ENCODE measurements at places on chromosomes 3 and 15.

GRCh38 chr15:60195611-60196010 is 191.5 kb downstream of the FOXB1 start:
- no peak for DNase-seq

DNA sequence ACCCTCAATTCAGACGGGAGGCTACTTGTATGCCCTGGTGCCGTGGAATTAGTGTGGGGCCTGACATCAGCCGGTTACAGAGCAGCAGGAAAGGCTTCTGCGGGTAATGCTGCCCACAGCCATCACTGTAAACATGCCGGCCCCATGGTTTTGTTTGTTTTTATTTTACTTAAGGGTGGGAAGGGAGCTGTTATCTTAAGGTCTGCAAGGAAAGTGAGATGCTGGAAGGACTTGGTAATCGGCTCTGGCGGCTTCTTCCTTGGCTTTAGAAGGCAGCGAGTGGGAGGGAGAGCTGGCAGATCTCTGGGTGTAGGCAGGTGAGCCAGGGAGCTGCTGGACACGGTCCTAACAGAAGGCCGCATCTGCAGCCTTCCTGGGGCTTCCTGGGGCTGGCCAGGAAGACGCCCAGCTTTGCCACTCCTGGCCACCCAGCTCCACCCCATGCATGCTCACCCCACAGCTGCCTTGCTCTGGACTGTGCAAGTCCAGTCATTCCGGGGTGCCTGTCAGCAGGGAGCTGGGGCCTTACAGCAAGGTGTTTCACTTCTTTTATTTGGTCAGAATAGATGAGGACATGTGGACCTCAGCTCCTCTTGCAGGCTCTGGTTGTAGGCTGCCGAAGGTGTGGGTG is 54.1 kb upstream of the FURIN start:
- no peak for DNase-seq

DNA sequence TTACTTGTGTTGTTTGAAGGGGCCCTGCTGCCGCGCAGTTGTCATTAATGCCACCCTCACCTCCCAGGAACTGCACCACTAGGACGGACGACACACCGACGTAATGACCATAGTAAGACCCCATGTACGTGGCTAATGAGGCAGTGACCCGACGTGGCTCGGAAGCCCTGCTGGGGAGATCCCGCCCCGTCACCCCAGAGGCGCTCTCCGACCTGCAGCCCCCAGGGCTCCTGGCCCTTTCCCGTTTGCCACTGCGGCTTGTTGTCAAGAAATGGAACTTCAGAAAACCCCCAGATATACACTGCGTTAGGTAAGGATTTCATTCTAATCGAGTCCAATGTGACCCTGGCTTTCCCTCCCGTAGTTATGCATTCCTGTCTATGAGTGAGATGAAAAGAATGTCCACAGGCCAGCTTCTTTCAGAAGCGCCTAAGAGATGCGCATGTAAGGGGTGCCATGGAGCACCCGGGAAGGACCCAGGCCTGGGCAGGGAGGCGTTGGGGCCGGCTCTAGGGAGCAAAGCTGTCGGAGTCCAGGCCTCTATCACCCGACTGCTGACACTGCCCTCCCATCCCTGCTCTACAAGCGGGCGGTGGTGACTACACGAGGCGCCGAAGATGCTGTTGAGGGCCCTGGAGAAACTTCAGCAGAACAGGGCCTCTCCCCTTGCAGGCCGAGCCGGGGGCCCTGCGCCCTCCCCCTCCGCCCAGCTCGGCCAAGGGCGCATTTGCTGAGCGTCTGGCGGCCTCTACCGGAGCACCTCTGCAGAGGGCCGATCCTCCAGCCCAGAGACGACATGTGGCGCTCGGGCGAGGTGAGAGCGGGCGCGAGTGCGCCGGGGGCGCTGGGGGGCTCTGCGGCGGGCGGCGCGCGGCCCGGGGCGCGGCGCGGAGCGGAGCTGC is at the start of gene GABRA5:
Gene GABRA5 (plus strand): TSS at position 765 of the 902 bp plus-strand sequence. CDS start 2,187 bp downstream, outside the sequence.
- DNase-seq, result no peak

GRCh38 chr15:70170096-70170699 is 72.5 kb upstream of the TLE3 start:
- no peak for DNase-seq

DNA sequence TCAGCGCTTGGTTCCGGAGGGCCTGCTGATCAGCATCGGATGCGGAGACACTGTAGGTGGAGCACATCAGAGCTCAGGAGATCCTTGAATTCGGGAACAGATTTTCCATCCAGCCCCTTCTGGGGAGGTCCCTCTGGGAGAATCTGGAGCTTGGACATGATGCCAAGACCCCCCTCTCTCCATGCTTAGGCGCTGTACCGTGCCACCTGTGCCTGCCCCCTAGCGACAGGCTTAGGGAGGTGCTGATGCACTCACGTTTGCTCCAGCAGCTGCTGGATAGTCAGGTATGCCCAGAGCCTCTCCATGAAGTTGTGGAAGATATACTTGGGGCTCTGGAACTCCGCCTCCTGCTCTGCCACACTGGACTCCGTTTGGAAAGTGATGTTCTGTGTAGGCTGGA is 9.7 kb downstream of the ITIH4 start:
- no peak for DNase-seq

GRCh38 chr3:141816958-141817357 is 53.8 kb downstream of the GRK7 start:
- no peak for DNase-seq

GRCh38 chr3:102896851-102897621 is 462.2 kb downstream of the ZPLD1 start:
- no peak for DNase-seq

DNA sequence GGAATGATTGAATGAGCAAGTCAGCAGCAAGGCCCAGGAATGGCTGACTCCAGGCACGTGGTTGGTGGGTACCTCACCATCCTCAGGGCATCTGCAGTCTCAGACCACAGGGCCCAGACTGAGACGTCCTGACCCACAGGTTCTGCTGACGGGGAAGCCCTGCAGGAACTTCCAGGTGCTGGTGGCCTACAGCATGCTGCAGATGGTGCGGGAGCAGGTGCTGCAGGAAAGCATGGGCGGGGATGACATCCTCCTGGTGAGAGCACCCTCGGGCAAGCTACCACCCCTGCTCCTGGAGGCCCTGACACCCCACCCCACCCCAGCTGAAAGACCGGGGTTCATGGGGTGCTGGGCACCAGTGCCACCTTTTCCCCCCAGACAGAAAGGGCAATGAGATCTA is 14.1 kb downstream of the TBC1D21 start:
- no peak for DNase-seq

DNA sequence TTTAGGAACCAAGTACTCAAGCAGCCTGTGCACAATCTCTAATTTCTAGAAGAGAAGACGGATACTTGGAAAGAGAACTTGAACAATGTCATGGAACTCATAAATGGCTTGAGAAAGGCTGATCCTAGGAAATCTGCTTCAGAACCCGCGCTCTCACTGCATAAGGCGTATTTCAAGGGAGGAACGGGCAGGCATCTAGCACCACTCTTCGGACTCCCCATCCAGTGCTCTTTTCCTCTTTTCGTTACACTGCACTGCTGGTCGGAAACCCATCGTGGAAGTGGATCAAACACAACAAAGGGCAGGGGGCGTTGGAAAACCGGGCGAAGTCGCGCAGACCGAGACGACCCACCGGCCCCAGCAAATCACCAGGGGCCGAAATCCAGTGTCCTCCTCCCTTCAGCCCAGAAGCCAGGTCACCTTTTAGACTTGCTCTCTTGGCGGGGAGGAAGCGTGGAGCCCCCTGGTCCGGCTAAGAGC is 539 bp upstream of the TLNRD1 start:
- DNase-seq, result no peak

GRCh38 chr3:67561667-67562394 is 92.6 kb downstream of the SUCLG2 start:
- DNase-seq, result no peak

GRCh38 chr3:138347960-138348753 is at the start of gene MRAS:
TSS of gene MRAS (plus strand) at chr3:138348579. CDS start at chr3:138372884, 24,305 bp downstream.
- DNase-seq, result no peak

GRCh38 chr3:178352326-178353005 is 183.8 kb upstream of the KCNMB2 start:
- DNase-seq, result no peak

GRCh38 chr3:52671676-52672075 is 14.0 kb downstream of the PBRM1 start:
- no peak for DNase-seq

DNA sequence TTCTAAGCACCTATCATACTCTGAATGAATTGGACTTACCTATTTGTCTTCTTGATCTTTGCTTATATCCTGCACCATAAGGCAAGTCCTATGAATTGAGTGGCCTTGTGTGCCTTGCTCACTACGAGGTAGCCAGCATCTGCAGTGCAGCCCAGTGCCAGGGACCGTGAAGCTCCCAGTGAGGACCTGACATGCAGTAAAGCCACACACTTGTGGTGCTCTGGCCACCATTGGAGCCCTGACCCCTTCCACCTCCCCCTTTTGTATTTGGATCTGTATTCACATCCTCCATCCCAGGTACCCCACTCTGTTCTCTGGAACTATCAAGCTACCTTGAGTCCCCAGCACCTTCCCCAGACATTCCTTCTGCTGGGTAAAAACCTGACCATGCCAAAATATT is 52.1 kb downstream of the BSN start:
- DNase-seq, result no peak

DNA sequence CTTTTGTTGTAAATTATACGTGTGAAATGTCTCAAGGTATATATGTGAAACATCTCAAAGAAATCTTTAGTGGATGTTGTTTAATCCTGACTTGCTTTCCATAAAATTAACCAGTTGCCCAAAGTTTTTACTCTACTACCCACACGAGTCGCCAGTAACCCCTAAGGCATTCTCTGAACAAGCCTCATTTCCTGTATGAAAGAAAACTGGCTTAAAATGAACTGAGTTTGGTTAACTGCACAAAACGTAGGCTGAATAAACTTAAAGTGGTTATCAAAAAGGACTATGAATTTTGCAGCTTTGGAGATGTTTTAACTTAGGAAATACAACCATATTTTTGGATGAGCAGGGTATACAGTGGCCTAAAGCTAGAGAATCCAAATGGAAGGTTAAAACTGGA is 2.7 kb upstream of the APPL1 start:
- no peak for DNase-seq

- no peak for DNase-seq
Observed at GRCh38 chr15:89792106-89792805, 16.1 kb downstream of the MESP2 start.

DNA sequence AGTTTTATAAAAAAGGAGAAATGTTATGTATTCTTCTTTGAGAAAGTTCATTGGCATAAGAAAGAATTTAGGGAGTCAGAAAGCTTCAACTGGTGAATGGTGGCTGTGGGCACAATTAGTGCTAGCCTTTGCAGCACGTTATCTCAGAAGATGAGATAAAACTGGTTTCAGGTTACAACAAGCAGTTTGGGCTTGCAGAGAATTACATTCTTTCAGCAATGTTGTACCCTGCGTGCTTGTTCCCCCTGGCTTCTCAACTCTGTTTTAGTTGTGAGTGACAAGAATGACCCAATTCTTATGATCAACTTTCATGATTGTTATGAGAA is 31.6 kb upstream of the ACP3 start:
- no peak for DNase-seq

- no peak for DNase-seq
Observed at GRCh38 chr3:29686889-29687592, 406.2 kb downstream of the RBMS3 start.

GRCh38 chr3:10226293-10226692 is 22.0 kb upstream of the TATDN2 start:
- DNase-seq, result no peak

DNA sequence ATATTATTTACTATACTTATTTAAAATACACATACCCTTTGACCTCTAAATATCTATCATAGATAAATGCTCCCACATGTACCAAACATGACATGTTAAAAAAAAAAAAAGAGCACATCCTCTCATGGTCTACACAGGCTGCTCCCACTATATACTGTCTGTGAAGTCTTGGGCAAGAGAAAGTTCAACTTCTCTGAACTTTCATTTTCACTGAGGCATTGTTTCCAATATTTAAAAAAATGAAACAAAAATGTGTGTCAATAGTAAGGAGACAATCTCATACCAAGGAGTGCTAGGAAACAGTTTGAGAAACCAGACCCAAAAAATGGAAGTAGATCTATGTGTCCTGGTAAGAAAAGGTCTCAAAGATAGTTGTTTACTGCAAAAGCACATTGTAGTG is 29.3 kb downstream of the SLC4A7 start:
- DNase-seq, result no peak

GRCh38 chr15:73677146-73677607 is 7.0 kb upstream of the CD276 start:
- DNase-seq, result peak; percentile 44
